ENCODE measurements at places on chromosomes 13 and 19.
A peak's percentile ranks its signal among the peaks of the same experiment; 100 is the strongest.

DNA sequence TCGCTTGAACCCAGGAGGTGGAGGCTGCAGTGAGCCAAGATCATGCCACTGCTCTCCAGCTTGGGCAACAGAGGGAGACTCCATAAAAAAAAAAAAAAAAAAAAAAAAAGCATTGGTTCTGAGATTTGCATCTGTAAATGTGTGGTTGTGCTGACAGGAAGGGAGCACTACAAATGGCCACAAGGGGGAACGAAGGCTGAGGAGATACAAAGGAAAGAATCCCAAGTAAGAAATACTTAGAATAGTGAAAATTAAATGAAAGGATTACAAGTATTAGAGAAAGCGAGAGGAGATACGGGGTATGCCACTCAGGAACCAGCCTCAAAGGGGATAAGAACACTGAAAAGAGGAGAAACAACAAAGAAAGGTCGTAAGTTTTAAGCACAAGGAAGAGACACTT is 284.9 kb downstream of the KLF12 start:
- DNase-seq: peak; percentile 51

DNA sequence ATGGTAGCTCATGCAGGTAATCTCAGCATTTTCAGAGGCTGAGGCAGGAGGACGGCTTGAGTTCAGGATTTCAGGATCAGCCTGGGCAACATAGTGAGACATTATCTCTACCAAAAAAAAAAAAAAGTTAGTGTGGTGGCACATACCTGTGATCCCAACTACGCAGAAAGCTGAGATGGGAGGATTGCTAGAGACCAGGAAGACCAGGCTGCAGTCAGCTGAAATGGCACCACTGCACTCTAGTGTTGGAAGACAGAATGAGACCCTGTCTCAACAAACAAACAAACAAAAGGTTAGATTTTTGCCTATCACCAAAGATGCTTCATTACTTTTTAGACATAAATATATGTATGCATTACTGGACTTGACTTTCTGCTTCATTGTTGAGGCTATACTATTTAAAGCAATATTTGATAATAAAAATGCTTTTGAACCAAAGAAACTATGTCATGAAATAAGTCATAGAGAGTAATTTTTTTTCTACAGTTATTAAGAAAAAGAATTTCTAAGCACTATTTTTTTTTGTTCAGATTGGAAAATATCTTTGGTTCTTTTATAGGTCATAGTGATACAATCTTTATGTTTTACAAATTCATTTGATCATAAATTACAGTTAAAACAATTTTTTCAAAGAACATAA is 1180.1 kb upstream of the ATXN8OS start:
- no peak for DNase-seq

- no peak for DNase-seq
These were observed 1.3 kb upstream of the LAMP1 start for GRCh38 chr13:113295776-113296175.

DNA sequence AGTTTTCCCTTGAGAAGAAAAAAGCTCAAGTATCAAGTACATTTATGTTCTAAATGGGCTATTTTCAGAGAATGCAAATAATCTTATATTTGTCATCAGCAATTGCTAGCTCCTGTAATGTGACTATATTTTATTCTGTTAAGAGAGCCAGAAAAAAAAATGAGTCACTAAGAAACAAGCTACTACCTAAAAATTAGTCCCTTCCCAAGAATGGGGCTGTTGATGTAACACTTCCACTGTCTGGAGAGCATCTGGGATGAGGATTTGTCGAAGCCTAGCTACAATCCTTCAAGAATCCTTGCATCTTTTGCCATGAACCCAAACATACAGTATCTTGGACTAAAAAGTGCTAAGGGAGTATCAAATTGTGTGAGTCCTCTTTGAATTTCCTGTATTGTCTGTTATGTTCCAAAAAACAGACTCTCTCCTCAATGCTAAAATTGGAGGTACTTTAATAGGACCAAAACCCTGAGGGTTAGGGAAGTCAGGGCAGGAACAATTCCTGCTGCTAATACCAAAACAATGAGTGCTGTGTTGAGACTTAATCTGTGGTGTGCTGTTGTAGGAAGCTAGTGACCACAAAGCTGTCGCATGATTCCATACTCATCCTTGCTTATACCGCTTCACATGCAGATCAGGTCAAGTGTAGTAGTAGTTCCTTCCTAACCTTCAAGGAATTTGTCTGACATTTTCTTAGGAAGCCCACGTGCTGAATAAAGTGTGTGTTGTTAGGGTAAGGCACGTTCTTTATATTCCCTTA is 4.9 kb upstream of the ZC3H13 start:
- no peak for DNase-seq

- no peak for DNase-seq
These were observed 38.4 kb downstream of the GNG7 start for GRCh38 chr19:2663920-2664571.

DNA sequence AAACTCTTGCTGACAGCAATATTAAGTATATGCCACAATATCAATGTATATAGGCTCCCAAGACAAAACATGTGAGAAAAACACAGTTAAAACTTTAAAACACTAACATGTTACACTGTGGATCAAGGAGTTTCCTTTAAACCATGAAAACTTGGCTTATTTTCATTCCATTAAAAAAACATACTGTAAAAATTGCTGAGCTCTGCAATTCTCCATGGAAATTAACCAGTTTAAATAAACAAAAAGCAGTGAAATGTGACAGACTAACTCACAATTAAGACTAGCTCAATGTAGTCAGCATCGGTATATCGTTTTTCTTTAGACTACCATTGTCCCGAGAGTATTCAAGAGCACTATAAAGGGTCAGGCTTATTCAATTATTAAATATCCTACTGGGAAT is 930.5 kb upstream of the SLITRK1 start:
- DNase-seq: no peak

DNA sequence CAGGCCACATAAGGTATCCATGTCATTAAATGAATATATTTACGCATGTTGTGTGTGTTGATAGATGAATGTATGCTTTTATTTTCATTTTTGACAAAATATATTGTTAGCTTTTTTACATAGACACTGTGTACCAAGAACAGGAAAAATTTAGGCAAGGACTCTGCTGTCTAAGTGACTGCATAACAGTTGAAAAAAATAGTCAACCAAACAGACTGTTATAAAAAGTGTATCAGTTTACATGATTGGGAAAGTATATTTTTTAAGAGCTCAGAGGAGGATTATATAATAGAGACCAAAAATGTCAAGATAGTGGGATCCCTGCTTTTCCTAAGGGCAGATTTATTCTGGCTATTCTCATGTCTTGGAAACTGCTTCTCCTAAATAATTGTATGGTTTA is 858.0 kb downstream of the SLITRK1 start:
- no peak for DNase-seq

- DNase-seq: no peak
These were observed 412.9 kb downstream of the DIAPH3 start for GRCh38 chr13:59750860-59751259.

- DNase-seq: no peak
These were observed 102.1 kb upstream of the C1QTNF9B start for GRCh38 chr13:23999424-23999823.

GRCh38 chr13:22114630-22115311 is 443.9 kb downstream of the FGF9 start:
- DNase-seq: peak; percentile 86

DNA sequence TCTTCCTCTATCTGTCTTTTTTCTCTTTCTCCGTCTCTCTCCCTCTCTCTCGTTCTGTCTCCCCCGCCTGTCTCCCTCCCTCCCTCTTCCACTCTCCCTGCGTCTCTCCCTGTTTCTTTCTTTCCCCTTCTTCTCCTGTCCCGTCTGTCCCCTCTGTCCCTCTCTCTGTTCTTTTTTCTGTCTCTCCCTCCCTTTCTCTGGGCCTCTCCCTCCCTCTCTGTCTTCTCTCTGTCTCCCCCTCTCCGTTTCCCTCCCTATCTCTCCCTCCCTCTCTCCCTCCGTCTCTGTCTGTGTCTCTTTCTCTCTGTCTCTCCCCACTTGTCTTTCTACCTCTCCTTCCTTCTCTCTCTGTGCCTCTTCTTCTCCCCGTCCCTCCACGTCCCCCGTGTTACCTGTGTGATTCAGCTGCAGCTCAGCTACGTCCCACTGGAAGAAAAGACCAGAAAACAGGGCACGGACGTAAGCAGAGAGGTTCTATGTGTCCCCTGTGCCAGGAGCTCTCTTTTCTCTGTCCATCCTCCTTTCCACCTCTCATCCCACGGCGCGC is 1.2 kb downstream of the CD70 start:
- no peak for DNase-seq

- no peak for DNase-seq
These were observed 10.8 kb upstream of the CCDC97 start for GRCh38 chr19:41299046-41299754.

DNA sequence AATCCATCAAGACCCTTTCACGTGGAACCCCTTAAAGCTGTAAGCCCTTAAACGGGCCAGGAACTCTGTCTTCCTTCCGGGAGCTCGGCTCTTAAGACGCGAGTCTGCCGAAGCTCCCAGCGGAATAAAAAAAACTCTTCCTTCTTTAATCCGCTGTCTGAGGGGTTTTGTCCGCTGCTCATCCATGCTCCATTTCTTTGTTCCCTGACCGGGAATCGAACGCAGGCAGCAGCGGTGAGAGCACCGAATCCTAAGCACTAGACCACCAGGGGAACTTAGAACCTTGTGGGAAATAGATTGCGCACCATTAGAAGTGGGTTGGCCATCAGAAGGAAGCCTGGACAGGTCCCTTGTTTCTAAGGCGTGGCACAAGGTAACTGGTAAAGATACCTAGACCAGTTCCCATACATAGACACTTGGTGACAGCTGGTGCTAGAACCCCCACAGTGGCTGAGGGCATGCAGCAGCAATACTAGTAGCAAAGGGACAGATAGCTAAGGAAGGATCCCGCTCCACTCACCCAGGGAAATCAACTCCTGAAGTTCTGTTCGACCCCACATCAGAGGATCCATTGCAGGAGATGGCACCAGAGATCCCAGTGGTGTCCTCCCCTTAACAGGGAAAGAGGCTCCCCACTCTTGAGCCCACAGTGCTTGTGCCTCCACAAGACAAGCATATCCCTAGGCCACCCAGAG is 1.5 kb upstream of the RGCC start:
- DNase-seq: no peak

DNA sequence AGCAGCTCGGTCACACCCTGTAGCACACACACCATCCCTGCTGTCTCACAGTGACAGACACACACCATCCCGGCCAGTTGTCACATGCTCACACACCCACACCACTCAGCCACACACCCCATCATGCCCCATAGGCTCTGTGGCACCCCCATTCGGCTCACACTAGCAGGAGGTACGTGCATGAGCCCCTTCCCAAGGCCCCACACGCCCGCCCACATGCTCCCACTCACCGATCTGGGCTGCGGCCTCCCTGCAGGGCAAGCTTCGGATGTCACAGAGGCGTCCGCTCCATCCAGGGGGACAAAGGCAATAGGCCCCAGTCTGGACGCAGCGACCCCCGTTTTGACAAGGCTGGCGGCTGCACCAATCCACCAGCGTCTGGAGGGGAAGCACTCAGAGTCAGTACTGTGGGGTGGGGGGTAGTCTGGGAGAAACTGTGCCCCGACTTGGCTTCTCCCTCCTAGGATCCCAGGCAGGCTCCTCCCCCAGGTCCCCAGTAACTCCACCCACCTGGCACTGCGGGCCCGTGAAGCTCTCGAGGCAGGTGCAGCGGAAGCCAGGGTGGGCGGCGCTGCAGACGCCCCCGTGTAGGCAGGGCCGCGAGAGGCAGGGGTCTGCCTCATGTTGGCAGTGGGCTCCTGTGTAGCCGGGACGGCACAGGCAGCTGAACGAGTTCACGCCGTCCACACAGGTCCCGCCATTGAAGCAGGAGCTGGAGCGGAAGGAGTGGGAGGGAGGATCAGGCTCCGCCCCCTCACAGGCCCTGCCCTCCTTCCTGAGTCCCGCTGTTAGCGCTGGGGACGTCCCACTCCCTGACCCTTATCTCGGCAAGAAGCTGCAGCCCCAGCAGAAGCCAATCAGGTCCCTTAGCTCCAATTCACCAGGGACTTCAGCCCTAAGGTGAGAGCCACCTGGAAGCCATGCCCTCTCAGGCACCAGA is 20.1 kb downstream of the NOTCH3 start:
- no peak for DNase-seq

GRCh38 chr19:35717665-35718344 is at the start of gene KMT2B:
Gene KMT2B (plus strand): TSS chr19:35718003. CDS start chr19:35718019, 16 bp downstream.
- no peak for DNase-seq

DNA sequence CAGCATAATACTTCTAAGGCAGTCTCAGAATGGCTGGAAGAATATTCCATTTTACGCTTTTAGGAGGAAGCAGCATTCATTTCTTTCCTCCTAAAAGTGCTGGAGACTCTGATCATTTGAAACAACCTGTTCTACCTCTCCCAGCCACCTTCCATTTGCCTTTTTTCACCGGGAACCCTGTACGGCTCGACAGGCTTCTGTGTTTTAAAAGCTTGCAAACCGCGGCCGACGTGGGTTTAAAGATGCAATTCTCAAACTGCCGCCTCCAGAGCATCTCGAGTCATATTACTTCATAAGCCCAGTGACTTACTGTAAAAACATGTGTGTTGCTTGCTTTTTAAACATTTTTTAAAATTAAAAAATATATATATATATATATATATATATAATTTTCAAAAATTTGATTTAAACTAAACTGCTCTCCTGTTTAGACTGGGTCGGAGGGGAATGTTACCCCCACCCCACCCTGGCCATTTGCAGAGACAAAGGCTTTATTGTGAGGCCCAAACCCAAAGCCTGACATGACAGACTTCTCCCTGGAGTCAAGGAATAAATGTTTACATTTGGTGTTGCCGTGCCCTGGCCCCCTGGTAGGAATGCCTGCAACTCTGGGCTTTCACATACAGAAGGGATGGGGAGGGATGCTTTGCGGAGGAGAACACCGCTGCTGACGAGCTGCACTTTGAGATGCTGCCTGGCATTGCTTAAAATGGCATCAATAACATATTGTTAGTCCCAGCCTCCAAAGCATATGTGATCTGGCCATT is 30.4 kb downstream of the ZNF536 start:
- no peak for DNase-seq

DNA sequence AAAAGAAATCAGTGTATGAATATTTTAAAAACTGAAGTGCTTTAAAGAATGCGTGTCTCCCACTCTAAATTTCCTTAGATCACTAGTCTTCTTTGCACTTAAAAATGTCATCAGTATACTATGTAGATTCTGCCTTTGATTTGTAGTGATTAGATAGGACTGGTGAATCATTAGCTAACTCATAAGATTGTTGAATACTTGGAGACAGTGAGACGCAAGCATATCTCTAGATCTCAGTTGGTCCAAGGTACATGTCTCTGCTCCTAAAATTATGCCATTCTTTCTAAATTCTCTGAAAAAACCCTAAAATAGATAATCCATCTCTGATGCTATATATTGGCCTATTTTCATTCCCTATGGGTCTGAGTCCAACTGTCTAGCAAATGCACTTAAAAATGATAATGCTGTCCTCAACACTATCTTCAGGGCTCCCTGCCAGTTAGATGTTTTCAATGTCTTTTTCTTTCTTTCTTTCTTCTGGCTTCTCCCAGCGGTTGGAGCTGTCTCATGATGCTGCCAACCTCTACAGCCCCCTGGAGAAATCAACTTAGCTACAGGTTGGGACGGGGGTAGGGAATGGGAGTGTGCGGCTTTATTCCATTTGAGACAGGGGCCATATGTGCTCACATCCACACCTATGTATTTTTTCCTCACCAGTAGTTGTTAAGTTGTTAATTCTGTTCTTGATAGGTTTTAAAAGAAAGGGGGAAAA is 301.0 kb downstream of the NDFIP2 start:
- no peak for DNase-seq

GRCh38 chr19:5665781-5666513 is 14.4 kb downstream of the MICOS13 start:
- no peak for DNase-seq

GRCh38 chr13:42409075-42409474 is 137.1 kb downstream of the AKAP11 start:
- no peak for DNase-seq
